ENCODE measurements at places on chromosomes 13 and 19.

DNA sequence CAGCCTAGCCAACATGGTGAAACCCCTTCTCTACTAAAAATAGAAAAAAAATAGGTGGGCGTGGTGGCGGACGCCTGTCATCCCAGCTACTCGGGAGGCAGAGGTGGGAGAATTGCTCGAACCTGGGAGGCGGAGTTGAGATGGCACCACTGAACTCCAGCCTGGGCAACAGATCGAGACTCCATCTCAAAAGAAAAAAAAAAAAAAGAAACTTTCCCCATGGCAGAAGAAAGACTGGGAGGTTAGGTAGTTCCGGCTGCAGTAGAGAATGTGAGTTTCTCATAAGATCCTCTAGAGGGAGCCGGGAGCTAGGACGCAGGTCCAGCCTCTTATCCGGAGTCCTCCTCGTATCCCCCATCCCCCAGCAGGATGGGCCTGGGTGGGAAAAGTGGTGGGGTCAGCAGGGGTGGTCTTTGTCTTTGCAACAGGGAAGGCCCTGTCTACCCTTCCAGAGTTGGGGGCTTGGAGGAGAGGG lies 13.2 kb upstream of the CREB3L3 start:
- no peak for DNase-seq

DNA sequence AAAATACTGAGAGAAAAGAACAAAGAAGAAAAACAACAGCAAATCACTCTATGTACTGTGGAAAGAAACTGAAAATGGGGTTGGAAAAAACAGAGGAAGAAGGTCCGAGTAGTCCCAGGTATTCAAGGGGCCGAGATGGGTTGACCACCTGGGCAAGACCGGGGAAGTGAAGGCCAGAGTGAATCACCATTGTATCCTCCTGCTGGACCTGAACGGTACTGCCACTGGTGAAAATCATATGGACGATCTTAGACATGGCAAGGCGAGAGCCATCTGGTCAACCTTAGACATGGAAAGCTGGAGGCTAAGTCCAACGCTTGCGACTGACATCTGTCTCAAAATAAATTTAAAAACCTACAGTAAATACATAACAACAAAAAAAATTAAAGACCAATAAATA lies 44.4 kb upstream of the ZNF91 start:
- DNase-seq = no peak

DNA sequence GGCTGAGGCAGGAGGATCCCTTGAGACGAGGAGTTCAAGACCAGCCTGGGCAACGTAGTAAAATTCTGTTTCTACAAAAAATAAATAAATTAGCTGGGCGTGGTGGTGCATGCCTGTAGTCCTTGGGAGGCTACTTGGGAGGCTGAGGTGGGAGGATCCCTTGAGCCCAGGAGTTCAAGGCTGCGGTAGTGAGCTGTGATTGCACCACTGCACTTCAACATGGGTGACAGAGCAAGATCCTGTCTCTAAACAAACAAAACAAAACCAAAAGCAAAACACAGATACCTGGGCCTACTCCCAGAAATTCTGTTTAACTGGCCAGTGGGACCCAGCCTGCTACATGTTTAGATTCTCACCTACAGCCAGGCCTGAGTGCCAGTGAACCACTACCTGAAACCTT lies 74.6 kb upstream of the MEDAG start:
- DNase-seq = no peak

DNA sequence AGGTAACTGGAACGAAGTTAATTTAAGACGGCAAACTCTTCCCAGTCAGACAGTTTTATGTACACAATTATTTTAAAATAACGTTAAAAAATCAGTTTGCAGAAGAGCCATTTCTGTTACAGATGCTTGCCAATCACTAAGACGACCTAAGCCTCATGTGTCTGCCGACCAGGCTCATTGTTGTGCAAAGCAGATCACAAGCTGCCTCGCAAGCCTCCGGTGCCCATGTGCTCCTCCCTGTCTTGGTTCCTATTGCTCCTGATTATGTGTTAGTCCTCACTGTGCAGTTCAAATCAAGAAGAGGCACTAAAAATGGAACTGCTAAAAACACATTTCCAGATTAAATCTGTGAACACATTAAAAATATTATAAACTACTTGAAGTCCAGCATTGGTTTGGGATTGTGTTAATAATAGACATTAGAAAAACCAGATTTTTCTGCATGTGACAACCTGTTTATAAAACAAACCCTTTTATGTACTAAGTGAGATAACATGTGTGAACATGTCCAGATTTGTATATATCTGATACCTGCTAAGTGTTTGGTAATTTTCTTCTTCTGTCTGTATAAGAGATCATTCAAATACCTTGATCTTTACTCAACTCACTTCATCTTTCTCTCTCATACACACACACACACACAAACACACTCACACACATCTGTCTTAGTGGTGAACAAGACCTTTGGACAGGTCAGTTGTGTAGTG lies 81.9 kb upstream of the SLC15A1 start:
- no peak for DNase-seq

DNA sequence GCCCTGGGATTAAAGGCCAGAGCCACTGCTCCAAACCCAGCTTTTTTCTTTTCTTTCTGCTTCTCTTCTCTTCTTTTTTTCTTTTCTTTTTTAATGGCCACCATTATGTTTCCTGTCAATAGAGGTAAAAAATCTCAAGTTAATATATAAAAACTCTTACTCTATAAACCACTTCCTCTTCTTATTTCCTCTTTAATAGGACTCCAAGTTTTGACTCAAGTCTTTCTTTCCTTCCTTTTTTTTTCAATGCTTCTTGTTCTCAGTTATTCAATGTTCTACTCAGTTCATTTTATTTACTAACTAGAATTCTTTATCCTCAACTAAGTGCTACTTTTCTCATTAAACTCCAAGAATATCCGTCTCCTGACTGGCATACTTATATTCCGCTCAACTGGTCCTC lies 27.1 kb upstream of the MYCBP2 start:
- no peak for DNase-seq

GRCh38 chr19:44626048-44626624 lies 12.8 kb downstream of the IGSF23 start:
- DNase-seq = no peak

DNA sequence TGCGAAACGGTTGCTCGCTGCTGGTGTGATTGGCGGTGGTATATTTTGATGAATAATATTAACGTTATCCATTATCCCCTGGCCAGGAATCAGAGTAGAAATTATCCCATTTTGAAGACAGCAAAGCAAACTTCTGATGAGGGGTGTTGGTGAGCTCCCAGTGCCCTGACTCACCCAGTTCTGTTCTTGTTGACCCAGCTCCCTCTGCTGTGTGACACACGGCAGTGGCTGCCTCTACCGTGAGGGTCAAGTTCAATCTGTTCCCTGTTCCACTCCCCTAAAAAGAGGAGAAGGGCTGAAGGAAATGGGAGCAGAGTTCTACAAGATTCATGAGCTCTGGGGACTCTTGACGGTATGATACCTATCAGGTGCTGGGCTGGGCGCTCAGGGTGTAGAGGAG lies 2.0 kb downstream of the CAMSAP3 start:
- no peak for DNase-seq

GRCh38 chr13:109979228-109979627 lies 192.8 kb upstream of the IRS2 start:
- no peak for DNase-seq

GRCh38 chr13:110246530-110246929 lies 60.4 kb downstream of the COL4A1 start:
- DNase-seq = no peak

- no peak for DNase-seq
Observed at GRCh38 chr13:106205871-106206270, 329.6 kb downstream of the EFNB2 start.

GRCh38 chr13:98821372-98822224 lies 69.1 kb upstream of the SLC15A1 start:
- DNase-seq = no peak

GRCh38 chr13:109665240-109665639 lies 121.1 kb downstream of the IRS2 start:
- no peak for DNase-seq

- no peak for DNase-seq
Observed at GRCh38 chr19:10222201-10222890, 8.8 kb downstream of the S1PR2 start.

- DNase-seq = no peak
Observed at GRCh38 chr13:106905380-106906162, 337.6 kb upstream of the ARGLU1 start.

DNA sequence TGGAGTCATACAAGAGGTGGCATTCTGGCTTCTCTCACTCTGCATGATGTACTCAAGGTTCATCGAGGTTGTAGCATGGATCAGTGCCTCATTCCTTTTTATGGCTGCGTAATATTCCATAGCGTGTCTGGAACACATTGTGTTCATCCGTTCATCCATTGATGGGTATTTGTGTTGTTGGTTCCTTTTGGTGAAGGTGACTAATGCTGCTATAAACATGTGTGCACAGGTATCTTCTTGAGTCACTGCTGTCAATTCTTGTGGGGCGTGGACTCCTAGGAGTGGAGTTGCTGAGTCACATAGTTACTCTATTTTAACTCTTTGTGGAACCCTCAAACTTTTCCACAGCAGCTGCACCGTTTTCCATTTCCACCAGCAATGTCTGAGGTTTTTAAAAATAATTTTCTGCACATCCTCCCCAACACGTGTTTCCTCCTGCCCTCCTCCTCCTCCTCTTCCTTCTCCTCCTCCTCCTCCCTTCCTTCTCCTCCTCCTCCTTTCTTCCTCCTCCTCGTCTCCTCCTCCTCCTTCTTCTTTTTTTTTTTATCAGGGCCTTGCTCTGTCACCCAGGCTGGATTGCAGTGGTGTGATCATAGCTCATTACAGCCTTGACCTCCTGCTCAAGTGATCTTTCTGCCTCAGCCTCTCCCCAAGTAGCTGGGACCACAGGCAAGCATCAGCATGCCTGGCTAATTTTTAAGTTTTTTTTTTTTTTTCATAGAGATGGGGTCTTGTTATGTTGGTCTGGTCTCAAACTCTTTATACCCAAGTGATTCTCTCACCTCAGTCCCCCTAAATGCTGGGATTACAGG lies 2.0 kb upstream of the TMEM221 start:
- DNase-seq = no peak

- DNase-seq = no peak
Observed at GRCh38 chr13:35700671-35701070, 224.2 kb upstream of the MAB21L1 start.

GRCh38 chr13:55705971-55706370 lies 1434.7 kb upstream of the PRR20A start:
- DNase-seq = no peak

DNA sequence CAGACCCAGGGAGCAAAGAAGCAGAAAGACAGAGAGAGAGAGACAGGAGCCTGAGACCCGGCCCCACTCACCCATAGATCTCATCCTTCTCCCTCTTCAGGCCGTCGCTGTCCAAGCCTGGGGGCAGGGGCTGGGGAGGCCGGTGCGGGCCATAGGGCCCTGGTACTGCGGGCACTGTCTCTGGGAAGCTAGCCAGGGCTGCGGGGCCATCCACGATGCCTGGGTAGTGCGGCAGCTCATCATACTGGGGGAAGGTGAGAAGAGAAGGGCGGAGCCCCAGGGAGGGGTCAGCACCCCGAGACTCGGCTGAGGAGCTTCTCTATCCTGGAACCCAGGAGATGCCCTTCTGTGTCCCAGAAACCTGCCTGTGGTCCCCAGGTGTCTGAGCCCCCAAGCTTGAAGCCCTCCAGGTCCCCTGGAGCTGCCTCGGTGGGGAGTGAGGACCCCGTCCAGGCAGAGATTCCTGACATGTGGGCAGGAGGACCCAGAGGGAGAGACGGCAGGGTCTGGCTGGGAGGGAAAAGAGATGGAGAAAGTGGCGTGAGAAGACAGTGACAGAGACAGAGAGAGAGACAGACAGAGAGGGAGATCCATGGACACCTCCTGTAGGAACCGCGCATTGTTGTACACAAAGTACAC lies 2.1 kb downstream of the MEIS3 start:
- no peak for DNase-seq

DNA sequence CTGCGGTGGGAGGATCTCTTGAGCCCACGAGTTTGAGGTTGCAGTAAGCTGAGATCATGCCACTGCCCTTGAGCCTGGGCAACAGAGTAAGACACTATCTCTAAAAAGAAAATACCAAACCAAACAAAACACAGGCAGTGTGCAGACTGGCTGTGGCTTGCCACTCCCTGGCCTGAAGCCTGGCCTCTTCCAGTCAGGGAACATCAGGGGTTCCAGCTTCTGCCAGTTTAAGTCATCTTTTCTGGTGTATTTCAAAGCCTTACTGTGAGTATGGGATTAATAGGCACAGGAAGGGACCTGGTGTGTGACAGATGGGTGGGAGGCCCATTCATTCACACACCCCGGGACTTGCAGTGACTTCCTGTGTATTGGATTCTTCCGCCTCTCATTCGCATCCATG lies 27.0 kb upstream of the F2RL3 start:
- DNase-seq = no peak

GRCh38 chr19:5826531-5827341 lies 12.8 kb downstream of the FUT6 start:
- DNase-seq = no peak

GRCh38 chr13:111518161-111518792 lies 197.8 kb downstream of the TEX29 start:
- no peak for DNase-seq

GRCh38 chr19:14147797-14148605 lies 11.6 kb upstream of the ASF1B start:
- peak; percentile 41 for DNase-seq

- DNase-seq = no peak
Observed at GRCh38 chr13:86090181-86090580, 291.0 kb upstream of the SLITRK6 start.

GRCh38 chr13:101230271-101230890 lies 185.9 kb downstream of the NALCN start:
- no peak for DNase-seq

GRCh38 chr19:42076380-42076944 lies 496 bp downstream of the ZNF574 start:
- DNase-seq = no peak

- no peak for DNase-seq
Observed at GRCh38 chr13:73061876-73062275, 3.1 kb downstream of the KLF5 start.

DNA sequence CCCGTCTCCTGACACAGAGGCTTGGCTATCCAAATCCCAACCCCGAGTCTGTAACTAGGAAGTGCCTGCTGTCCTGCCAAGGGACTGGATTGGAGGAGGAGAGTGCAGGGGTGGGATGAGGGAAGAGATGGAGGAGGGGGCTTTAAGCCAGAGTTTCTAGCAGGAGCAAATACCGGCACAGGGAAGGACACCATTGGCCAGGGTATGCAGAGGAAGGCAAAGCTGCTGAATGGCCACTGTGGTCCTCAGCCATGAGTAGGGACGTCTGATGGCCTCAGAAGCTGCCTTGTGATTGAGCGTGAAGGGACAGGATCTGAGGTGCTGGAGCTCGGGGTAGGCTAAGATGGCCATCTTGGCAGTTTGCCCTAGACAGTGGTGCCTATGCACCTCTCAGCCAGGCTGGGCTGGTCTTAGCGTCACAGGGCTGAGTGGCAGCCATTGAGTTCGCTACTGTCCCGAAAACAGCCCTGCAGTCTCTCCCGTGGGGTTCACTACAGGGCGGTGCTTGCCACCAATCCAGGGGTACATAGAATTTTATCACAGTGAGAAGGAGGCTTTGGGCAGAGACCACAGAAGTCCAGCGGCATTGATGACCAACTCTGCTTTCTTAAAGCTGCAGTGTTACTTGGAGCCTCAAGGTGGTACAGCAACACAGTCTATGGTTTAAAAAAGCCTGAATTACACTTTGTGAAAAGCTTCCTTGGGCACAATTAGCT lies 61.8 kb downstream of the AKAP11 start:
- no peak for DNase-seq

Measured in stimulated activated CD8-positive, alpha-beta memory T cell treated with anti-CD3 and anti-CD28 coated beads, Interleukin-2, amount 100 ng/mL, for 48 hours (primary cell).